ENCODE measurements at places on chromosomes 5 and 9. TPM values are rescaled to one million over a fixed set of nuclear protein-coding genes. Genes with fewer than 3 reads are reported as not detected.

Gene CER1
- not detected for total RNA-seq

- no peak for DNase-seq
Measured at GRCh38 chr9:26169708-26170107, 491.5 kb upstream of the TUSC1 start.

GRCh38 chr5:127094161-127094814 lies 21.0 kb upstream of the C5orf63 start:
- no peak for DNase-seq

DNA sequence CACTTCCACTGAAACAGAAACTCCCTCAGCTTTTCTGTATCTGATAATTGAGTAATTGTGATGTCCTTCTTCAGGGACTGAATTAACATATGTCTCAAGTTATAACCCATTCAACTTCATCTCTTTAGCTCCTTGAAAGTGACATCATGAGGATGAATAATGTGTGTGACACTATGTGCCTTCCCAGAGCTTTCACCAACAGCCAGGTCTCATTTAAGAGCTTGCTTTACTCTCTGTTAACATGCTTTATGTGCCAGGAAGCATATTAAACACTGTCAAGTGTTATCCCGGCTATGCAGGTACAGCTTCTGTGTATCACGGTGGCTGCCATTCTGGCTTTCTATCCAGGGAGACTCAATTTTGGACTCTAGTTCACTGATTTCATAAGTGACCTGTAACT lies 799.9 kb downstream of the CDH12 start:
- DNase-seq = no peak

DNA sequence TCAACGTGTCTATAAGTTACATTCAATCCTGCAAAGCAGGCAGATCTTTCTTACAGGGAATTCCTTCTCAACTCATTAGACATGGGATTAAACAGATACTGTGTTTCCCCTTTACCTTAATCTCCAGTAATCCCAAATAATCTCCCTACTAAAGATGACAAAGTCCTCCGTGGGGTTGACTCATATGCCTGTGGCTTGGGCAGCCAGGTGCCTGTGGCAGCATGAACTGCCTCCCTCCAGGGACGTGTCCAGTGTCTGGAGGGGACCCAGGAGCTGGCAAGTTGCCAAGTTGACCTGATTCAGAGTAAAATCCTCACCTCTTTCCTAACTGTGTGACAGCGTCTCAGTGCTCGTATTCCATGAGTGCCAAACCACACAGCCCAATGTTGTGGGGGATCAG lies 94.6 kb upstream of the PTCH1 start:
- no peak for DNase-seq

GRCh38 chr5:95892784-95893354 lies 68.8 kb downstream of the ELL2 start:
- peak; percentile 44 for DNase-seq

DNA sequence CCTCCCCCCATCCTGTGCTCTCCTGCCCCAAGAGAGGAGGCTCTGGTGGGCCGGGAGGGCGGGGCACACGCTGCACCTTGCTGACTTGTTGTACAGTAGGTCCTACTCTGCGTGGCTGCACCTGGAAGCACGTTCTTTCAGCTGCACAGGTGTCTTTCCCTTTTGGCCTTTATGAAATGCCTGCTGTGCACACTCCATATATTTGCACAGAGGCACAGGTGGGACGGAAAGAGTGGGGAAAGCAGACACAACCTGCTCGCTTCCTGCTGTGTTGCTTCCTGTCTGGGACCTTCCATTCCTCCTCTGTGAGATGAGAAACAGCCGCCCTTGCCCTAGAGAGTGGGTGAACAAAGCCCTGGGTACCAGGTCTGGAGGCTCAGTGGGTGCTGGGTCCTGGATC lies 4.8 kb downstream of the USP20 start:
- DNase-seq = no peak

Data from transverse colon (tissue), 4 donors.